ENCODE measurements at places on chromosomes 3 and 15.

GRCh38 chr3:107206141-107206540 is 171.1 kb upstream of the CCDC54 start:
- no peak for DNase-seq

DNA sequence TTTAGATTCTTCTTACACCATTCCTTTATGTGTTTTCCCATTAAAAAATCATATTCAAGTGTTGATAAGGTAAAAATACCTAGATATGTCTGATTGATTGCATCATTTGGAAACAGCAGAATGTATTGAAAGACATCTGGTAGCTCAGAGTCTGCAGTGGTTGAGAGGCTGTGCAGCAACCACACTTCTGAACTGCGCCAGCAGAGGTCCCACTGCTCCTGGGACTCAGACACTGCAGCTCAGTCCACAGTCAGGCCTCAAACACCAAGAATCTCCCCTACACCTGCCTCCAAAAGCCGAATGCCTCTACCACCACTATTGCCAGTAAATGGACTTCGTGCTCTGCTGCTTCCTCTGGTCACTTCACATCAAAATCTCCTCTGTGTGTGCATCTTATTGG is 176.9 kb upstream of the LMCD1 start:
- DNase-seq: peak; percentile 43

GRCh38 chr3:14154895-14155440 is 23.4 kb downstream of the XPC start:
- no peak for DNase-seq

- no peak for DNase-seq
Observed at GRCh38 chr15:66912001-66912400, 153.4 kb upstream of the SMAD3 start.

GRCh38 chr3:35638980-35639253 is 408 bp upstream of the ARPP21 start:
- no peak for DNase-seq

GRCh38 chr3:20324664-20325478 is 138.9 kb upstream of the SGO1 start:
- DNase-seq: no peak

DNA sequence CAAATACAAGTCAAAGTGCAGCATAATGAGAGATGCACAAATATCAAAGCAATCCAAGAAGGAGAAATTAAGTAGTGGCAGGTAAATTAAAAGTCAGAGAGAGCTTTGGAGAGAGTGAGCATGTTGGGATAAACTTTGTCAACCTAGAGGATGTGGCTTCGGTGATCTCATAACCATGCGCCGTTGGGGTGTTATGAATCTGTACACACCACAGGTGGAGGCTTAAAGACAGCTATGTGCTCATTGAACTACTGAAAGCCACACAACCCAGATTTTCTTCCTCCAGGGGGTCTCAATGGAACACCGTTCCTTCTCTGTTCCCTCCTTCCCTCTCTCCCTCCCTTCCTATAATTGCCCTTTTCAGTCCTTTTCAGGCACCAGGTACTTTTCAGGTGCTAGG is 52.0 kb downstream of the SUCNR1 start:
- DNase-seq: no peak

GRCh38 chr3:121637922-121638321 is 22.8 kb downstream of the HCLS1 start:
- DNase-seq: no peak

DNA sequence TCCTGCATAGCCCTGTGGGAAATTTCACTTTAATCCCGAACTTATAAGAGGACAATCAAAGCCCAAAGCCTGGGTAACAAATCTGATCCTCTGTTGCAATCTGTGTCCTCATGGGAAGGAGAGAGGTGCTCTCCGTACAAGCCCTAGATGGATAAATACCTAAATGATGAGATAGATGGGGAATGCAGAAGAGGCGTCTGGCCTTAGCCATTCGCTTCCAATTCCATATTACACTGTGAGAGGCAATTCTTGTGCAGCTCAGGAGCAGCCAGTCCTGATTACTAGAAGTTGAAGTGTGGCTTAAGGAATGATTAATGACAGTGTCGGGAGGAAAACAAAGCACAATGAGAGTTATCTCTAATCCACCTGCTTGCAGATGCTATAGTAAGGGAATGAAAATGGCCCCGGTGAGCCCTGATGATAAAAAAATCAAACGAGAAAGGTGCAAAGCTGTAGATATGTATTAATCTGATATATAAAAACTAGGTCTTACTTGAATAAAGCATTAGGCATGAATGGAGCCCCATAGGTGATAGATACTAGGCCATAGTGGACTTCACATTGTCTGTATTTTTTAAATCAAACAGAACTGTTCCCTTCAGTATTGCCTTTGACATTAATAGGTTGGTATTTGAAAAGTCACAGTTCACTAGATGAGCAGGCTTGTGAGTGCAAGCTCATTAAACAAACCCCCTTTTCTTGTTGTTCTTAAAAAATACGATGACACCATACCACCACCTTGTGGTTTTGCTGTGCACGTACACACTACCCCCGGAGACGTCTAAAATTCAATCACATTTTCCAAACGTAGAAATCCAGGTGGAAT is 54.2 kb upstream of the TMCO5A start:
- no peak for DNase-seq

GRCh38 chr15:71125831-71126450 is 10.7 kb downstream of the THSD4 start:
- no peak for DNase-seq

GRCh38 chr3:105527949-105528348 is 161.2 kb downstream of the ALCAM start:
- no peak for DNase-seq

GRCh38 chr15:31839388-31839787 is 190.9 kb upstream of the CHRNA7 start:
- DNase-seq: peak; percentile 17

DNA sequence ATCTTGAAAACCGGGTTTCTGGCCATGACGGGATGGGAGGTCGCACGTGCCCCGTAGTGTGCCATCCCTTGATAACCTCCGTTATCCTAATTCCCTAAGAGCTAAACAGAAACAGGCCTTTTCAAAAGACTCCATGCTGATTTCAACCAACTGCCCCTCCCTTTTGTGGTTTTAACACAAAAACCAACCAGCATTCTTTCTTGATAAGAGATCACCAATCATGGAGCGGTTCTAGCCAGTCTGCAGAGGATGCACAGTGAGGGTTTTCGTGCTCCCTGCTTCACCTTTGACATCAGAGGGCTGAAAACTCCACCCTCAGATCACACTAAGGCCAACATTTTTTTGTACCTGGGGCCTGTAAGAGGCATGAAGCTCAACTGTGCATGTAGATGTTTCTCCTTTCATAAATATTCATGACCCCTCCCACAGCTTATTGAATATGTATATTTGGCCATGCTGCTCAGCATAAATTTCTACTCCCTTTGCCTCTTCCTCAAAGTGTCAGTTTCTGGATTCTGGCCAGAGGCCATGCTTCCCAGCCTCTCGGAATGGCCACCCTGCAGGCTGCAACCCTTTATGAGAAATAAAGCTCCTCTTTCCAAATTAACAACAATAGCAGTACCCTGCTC is 41.3 kb downstream of the FAM3D start:
- no peak for DNase-seq

DNA sequence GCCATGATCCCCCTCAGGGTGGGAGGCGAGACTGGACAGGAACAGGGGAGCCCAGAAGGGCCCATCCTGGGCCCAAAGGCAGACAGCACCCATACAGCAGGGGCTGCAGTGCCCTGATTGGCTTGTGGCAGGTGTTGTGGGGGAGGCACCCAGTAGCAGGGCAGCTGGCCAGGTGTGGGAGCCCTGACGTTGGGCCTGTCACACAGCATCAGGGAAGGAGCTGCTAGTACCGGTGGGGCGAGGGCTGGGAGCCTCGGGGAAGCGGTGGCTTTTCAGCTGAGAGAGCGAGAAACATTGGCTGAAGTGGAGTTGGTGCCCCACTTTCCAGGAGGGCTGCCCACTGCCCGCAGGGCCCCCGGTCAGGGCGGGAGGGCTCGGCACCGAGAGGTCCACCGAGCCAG is 19.7 kb upstream of the CYP11A1 start:
- no peak for DNase-seq

GRCh38 chr3:71416876-71417275 is 166.7 kb downstream of the FOXP1 start:
- no peak for DNase-seq

DNA sequence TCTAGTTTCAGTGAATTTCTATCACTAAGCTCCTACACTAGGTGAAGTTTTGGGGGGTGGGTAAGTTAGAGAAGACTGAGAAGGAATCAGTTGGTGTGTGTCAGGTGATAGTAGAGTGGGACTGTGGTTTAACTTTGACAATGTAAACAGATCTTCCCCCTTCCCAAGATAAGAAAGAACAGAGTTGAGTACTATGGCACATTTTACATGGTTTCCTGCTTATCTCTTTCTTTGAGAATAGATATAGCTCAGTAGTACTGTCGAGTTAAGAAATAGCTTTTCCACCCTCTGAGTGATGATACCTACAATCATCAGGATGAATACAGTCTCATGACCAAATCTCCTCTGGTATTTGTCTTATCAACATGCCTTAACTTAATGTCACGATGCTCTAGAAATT is 42.8 kb downstream of the GAP43 start:
- no peak for DNase-seq

- DNase-seq: no peak
Observed at GRCh38 chr3:51436998-51437639, 46.0 kb downstream of the RBM15B start.

GRCh38 chr3:9769426-9770275 is at the start of gene CAMK1:
Gene CAMK1, minus strand, starts transcription at chr3:9769947. Its CDS starts 2,198 bp downstream, at chr3:9767749.
- DNase-seq: peak; percentile 84

DNA sequence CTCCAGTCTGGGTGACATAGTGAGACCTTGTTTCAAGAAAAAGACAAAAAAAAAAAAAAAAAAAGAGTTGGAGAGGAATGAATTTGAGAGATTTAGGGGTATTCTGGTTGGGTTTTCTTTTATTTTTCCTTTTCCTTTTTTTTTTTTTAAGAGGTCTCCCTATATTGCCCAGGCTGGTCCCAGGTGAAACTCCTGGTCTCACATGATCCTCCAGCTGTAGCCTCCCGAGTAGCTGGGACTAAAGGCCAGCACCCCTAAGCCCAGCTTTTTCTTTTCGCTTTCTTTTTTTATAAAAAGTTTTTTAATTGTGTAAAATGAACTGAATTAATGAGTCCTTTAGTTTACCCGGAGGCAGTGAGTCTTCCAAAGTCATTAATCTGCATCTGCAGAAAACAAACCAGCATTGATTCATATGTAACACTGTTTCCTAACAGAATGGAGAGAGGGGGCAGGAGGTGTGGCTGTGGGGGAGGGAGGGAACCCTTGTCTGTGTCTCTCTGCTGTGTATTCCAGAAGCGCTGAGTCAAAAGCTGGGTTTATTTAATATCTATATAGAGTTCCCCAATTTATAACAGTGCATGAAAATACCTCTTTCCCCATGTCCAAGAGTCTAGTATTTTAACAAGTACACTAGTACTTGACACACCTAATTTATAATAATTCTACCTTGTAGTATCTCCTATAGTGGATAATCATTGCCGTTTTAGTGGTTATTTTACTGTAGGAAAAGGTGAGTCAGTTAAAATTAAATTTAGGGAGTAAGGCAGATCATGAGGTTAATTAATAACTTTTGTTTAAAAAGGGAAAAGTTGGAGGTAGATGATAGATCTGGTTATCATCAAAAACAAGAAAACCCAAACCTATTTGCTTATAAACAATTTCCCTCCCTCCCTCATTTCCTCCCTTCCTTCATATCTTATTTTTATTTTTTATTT is 2.6 kb upstream of the DPPA4 start:
- no peak for DNase-seq

GRCh38 chr3:64642327-64643151 is 45.3 kb downstream of the ADAMTS9 start:
- DNase-seq: peak; percentile 44

DNA sequence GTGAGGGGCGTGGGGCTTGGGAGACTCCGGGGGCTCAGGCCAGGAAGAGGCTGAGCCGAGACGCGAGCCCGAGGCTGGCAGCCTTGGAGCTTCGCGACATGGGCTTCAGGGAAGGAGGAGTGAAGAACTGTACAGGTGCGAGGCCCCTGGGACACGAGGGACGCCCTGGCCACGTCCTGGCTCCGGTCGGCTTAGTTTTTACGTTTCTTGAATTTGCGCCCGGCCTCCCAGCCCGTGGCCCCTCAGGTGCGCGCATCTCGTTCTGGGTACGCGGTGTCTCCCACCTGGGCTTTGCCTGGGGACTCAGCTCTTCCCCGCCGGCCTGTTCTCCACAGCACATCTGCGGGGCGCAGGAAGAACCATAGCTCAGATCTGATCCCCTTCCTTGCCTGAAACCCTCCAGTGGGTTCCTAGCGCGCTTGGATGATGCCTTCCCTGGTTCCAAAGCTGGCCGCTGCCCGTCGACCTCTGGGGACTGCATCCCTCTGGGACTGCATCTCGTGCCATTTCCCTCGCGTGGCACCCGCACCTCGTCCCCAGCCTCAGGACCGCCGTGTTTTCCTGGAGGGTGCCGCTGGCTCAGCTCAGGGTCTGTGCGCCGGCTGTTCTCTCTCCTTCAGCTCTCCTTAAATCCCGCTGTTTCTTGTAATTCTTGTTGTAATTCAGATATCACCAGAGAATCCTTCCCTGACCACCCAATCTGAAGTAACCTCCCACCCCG is 614 bp downstream of the CHCHD6 start:
- no peak for DNase-seq

DNA sequence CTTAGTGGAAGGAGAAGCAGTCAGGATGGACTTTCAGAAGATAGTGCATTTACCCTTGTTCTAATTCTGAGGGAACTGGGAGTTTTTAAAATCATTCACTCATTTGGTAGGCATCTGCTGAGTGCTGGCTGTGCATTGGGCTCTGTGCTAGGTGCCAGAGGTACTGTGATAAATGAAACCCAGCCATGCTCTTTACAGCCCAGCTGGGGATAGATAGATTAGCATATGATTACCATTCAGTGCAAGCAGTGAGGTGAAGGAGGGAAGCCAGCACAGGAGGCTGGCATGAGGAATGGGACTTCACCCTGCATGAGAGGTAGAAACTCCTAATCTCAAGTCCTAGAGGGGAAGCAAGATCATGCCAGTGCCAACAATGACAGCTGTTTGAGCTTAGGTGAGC is 361.9 kb upstream of the TRIM42 start:
- no peak for DNase-seq

GRCh38 chr3:138686771-138687221 is 78.2 kb downstream of the FAIM start:
- no peak for DNase-seq

GRCh38 chr3:14206548-14207177 is 28.0 kb downstream of the LSM3 start:
- DNase-seq: no peak

DNA sequence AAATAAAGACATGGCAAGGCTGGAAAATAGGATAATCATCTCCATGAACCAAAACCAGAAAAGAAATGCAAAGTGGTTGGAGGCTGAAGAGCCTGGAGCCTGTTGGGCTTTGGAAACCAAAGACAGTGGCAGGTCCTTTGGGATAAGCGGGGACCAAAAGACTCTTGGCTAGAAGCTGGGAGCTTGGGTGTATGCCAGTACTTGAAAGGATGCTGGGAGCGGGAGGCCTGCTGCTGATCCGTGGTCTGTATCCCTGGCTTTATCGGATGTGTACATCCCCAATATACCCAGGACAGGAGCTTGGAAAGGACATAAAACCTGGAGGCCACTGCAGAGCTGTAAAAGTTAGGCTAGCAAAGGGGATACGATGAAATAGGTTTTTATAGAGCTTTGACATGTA is 1.3 kb upstream of the CHRNB4 start:
- DNase-seq: no peak
